GM18507 (cell line): ENCODE measurements at places on chromosomes 12 and 14.

- no peak for DNase-seq
Observed at GRCh38 chr12:130826151-130826801, 12.8 kb downstream of the STX2 start.

DNA sequence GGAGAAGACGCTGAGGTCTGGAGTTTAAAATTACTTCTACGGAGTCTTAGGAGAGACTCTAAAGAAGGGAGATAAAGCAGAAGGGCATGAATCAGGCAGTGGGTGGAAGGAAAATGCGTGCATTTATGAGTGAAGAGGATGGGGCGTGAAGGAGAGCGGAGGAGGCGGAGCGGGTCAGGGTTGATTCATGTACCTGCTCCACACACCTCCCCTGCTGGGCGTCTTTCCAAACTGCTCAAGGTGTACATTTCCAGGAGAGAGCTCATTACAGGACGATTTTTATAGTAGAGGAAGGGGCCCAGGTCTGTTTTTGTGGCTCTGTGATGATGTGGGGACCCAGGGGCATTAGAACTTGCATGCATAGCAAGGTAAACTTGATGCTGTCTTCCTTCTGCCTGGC lies 65.0 kb upstream of the ASPG start:
- DNase-seq: no peak

DNA sequence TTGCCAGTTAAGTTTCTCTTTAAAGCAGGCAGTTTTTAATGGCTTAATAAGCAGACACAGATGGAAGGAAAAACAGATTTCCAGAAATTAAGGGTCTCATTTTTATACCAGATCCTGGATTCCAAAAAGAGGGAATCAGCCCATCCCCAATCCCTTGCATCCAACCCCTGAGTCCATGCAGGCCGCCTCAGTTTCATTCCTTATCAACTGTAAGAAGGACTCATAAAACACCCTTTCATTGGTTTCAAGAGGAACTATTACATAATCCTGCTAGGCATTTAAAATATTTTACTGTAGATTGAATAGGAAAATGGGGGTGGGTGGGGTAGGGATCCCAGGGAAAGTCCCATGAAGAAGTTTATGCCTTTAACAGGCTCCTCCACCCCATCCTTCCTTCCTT lies 9.4 kb downstream of the CCDC184 start:
- DNase-seq: no peak

DNA sequence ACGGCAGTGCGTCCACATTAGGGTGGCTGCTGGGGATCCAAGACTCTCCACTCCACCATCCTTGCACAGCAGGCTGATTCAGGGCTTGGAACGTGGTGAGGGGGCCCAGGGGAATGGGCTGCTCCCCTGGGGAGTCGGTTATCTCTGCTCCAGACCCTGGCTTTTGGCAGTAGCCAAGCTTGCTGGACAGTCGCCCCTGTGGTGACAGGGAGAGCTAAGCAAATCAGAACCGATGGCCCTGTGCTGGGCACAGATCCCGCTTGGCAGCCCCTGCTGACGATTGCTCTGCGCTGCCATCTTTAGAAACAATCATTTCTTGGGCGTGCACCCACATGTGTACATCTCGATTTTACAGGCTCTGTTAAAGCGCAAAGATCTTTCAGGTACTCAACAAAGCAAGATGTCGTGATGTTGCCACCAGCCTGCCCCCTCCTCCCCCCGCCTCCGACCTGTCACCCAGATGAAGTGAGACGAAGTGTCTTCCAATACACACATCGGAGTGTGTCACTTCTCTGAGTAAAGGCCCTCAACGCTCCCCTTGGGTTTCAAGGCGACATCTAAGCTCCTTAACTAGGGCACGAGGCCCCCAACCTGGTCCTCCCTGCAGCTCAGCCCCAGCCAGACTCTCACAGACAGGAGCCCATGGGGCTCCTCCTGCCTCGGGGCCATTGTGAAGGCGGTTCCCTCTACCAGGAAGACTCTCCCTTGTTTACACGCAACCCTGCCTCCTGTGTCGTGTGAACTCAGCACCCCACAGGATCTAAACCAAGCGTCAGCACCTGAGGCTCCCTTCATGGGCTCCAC lies 55.6 kb downstream of the PITPNM2 start:
- DNase-seq: no peak

- no peak for DNase-seq
Observed at GRCh38 chr14:26286913-26287205, 311.0 kb downstream of the NOVA1 start.

- no peak for DNase-seq
Observed at GRCh38 chr12:39623919-39624318, 4.3 kb upstream of the ABCD2 start.

DNA sequence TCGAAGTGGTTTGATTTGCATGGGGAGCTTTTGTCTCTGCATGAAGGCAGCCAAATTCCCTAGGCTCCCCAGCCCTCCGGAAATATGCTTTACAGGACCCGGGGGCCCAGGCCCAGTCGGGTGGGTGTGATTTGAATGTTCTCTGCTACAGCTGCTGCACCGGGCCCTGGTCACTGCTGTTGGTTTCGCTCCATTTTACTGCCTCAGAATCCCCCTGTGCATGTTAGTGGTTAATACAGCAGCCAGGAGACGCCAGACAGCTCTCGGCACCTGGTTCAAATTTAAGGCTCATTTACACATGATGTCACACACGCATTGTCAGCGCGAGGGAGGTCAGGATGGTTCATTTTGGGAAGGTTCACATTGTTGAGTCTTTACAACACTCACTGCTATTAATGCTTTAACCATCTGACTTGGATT lies 99.6 kb downstream of the SLC38A6 start:
- no peak for DNase-seq

DNA sequence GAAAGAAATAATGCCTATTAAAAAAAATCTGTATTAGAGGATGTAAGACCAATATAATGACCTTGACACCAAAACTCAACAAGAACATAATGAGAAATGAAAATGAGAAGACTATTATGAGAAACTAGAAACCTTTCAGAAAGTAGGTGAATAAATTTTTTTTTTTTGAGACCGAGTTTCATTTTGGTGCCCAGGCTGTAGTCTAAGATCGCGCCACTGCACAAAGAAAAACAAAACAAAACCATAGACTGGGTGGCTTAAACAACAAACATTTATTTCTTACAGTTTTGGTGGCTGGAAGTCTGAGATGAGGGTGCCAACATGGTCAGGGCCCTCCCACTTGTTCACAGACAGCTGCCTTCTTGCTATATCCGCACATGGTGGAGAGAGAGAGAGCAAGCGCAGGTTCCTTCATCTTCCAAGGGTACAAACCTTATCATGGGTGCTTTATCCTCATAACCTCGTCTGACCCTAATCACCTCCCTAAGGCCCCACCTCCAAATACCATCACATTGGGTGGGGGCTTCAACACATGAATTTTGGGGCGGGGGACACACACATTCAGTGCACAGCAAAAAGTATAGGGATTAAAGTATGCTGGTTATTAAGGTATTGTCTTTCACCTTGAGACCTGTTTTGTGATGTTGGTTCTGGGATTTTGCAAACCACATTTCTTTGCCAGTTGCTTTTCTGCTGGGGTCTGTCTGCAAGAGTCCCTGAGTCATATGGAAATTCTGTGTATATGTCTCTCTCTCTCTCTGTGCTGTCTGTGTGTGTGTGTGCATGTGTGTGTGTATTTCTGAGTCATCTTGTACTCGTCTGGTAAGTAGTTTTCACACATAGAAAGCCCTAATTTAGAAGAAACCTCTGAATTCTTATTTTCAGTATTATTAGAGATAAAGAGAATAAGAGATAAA lies 26.2 kb downstream of the ZCRB1 start:
- peak; percentile 32 for DNase-seq

- no peak for DNase-seq
Observed at GRCh38 chr12:71848212-71848611, 8.7 kb downstream of the TBC1D15 start.

GRCh38 chr12:96500693-96501092 lies 11.3 kb downstream of the CFAP54 start:
- no peak for DNase-seq

DNA sequence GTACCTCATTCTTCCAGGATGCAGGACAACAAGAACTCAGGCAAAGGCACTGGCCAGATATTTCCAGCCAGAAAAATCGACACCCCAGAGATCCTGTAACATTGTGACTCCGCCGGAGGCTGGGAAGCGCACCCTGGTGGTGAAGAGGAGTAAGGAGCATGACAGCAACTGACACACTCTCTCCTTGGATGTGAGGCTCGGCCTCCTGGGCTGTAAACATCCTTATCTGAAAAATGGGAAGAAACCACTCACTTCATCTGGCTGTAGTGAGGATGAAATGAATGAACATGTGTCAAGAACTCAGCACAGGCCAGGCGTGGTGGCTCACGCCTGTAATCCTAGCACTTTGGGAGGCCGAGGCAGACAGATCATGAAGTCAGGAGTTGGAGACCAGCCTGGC lies 27.5 kb downstream of the TCHP start:
- peak; percentile 32 for DNase-seq

- DNase-seq: no peak
Observed at GRCh38 chr14:75395862-75396261, 32.0 kb upstream of the JDP2 start.

- no peak for DNase-seq
Observed at GRCh38 chr12:108191086-108191485, 62.0 kb downstream of the WSCD2 start.

DNA sequence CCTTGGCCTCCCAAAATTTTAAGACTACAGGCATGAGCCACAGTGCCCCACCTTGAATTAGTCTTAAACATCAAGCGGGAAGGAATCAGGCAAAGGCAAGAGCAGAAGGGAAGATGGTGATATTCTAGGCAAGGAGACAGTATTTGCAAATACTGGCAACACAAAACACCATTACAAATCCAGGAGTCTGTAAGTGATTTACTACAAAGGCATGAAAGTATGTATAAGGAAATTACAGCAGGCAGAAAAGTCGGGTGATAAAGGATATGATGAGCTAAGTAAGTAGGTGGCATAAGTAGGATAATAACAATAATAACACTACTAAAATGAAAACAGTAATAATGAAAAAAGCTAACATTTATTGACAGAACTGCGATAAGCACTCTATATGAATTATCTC lies 28.5 kb downstream of the FMNL3 start:
- DNase-seq: no peak

GRCh38 chr14:61502459-61503093 lies 181.2 kb downstream of the PRKCH start:
- no peak for DNase-seq

DNA sequence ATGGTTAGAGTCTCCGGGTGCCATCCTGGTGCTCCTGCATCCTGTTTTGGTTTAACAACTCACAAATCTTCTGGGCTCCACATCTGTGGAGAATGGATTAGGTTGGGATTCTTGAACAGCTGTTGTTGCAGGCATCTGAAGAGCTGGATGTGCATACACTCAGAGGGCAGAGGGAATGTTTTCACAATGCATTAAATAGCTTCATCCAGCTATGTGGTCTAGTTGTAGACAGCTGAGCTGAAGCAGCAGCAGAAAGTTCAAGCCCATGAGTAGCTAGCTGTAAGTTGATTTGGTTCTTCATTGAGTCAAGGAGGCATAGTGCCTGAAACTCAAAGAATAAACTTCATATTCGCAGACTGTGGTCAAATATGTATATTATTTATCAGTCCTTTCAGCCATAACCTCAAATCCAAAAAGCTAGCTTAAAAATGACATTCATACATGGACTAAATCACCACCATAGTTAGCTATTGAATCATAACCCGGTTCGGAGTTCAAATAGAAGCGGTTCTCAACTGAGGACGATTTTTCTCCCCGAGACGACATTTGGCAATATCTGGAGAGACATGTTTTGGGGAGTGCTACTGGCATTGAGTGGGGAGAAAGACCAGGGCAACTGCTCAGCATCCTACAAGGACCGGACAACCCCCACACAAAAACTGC lies 858 bp upstream of the ANKRD13A start:
- DNase-seq: no peak

- no peak for DNase-seq
Observed at GRCh38 chr14:33964599-33965317, 13.9 kb upstream of the EGLN3 start.

DNA sequence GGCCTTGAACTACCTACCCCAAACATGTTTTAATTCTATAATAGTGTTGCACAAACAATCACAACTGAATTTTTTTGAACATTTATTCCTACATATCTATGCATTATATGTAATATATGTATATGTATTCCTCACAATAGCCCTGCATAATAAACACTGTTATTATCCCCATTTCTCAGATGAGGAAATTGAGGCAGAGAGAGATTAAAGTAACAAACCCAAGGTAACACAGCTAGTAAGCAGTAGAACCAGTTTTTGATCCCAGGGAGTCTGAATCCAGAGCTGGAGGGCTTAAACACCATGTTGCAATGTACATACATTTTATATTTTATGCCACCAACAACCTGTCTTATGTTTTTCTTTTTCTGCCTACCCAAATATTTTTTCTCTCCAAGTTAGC lies 26.5 kb upstream of the BMP4 start:
- no peak for DNase-seq

- DNase-seq: no peak
Observed at GRCh38 chr12:53288322-53288721, 7.0 kb upstream of the PFDN5 start.

DNA sequence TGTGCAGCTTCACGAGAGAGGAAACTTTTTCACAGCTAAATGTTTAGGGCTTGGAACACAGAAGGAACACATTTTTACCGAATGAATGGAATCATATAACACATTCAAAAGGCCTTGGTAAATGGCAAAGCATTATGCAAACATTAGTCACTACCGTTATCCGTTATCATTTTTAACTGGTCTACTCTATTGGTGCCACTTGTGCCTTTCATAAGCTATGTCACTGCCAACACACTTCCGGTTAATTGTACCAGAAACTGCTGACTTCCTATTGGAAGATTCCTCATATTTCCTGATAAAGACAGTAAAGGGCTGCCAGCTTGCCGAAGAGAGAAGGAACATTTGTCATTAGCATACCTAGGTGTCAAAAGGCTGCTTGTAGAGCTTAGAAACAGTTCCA lies 169.2 kb downstream of the APAF1 start:
- no peak for DNase-seq

- DNase-seq: no peak
Observed at GRCh38 chr12:94269316-94269999, 121.1 kb downstream of the PLXNC1 start.

DNA sequence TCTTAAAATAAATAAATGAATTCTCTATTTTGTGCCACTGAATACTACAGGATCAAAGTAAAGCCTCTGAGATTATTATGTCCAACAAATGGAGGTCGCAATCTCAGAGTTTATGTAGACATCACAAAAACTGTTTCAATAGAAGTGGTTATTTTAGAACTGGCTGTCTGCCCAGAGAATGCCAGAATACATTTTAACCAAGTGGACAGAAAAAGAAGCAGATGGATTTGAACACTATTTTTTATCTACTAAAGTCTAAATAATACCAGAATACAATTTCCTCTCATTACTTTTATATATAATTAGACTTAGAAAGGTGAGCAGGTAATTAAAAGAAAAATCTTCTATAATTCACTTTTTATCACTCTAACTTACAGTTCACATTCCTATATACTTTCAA lies 118.3 kb downstream of the MED13L start:
- DNase-seq: no peak

GRCh38 chr12:62647586-62647985 lies 181.0 kb downstream of the MON2 start:
- DNase-seq: no peak

GRCh38 chr14:96098309-96098998 lies 59.3 kb downstream of the C14orf132 start:
- no peak for DNase-seq
